Activated T-cell treated with anti-CD3 and anti-CD28 coated beads for 4 hours (primary cell): ENCODE measurements at places on chromosomes 7 and 10.

- DNase-seq = no peak
Observed at GRCh38 chr7:124603066-124603465, 162.5 kb downstream of the GPR37 start.

DNA sequence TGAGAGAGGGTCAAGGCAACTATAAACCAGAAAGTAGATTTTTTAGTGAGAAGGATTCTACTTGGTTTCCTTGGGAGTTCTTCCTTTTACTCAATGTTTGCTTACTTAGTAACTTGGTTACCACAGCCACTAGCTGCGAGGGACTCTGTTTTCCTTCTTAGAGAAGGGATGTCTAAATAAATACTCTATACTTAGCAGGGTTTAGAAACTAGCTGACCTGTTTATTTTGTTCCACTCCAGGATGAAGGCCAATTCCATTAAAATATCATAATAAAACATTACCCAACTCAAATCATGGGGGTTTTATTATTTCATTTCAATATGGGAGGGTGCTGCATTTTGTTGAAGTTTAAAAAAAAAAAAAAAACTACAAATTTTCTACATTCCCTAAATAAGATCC is 87.3 kb downstream of the PPP1R3A start:
- DNase-seq = no peak

GRCh38 chr10:63583909-63584724 is 62.9 kb downstream of the REEP3 start:
- DNase-seq = no peak

DNA sequence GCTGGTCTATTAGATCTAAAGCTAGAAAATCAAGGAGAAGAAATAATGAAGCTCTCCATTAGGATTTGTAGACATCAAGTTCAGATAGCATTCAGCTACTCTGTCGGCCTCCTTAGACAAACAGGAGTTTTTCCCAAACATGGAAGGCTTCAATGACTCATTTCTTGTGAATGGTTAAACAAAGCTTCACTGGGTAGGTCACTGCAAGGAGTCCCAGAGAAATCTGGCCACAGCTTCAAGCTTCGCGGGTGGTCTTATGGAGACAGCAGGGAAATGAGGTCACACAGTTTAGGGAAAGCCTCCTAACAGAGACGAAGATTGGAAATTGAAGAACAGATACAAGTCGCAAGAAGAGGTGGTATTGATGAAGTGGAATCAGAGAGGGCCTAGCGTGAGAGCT is 22.6 kb upstream of the LRRC72 start:
- no peak for DNase-seq

DNA sequence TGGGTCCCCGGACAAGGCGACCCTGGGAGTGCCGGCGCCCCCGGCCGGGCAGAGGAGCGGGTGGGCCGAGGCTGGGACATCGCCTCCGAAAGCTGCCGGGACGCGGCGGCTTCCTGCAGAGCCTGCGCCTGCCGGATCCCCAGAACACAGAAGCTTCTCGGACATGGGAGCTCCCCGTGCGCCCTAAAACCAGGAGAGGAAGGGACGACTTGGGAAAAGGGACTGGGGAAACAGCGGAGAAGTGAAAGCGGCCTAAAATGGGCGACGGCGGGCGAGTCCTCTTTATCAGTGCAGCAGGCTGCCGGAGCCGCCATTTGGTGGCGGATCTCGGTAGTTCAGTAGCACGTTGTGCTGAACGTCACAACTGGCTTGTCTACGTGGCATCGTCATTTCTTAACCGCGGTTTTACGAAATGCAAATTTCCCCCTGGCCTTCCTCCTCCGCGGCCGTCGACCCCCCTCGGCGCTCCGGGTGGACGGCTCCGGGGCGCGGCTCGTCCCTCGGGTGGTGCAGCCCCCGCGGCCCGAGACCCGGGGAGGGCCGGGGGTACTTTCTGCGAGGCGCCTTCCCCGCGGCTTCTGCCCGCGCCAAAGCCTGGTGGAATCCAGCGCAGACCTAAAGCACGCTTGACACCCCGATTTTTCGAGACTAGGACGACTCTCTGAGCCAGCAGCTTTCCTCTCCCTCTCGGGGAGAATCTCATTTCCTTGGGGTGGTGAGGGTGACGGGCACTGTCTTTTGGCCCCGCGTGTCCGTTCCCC is 9.9 kb upstream of the SPAG6 start:
- DNase-seq = peak; percentile 45

GRCh38 chr10:51377932-51378599 is 303.8 kb downstream of the PRKG1 start:
- no peak for DNase-seq

DNA sequence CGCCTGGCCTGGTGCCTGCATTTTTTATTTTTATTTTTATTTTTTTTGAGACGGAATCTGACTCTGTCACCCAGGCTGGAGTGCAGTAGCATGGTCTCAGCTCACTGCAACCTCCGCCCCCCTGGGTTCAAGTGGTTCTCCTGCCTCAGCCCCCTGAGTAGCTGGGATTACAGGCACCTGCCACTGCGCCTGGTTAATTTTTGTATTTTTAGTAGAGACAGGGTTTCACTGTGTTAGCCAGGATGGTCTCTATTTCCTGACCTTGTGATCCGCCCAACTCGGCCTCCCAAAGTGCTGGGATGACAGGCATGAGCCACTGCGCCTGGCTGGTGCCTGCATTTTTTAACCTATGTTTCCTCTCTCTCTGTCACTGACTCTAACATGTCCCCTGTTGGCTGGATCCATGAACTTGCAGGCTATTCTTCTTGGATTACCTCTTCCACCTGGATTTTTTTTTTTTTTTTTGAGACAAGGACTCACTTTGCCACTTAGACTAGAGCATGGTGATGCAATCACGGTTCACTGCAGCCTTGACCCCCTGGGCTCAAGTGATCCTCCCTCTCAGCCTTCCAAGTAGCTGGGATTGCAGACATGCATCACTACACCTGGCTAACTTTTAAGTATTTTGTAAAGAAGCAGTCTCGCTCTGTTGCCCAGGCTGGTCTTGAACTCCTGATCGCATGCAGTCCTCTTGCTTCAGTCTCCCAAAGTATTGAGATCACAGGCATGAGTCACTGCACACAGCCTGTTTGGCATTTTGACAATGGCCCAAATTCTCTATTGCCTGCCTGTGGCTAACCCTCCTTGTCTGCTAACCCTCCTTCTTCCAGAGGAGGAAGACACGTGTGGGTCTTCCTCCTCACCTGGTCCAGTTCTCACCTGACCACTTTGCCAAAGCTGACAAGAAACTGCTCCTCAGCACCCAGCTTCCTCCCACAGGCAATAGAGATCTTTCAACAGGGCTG is 23.0 kb upstream of the PRPF18 start:
- DNase-seq = no peak

GRCh38 chr10:63555330-63555729 is 34.1 kb downstream of the REEP3 start:
- DNase-seq = no peak

GRCh38 chr7:7236041-7236440 is 53.7 kb downstream of the C1GALT1 start:
- no peak for DNase-seq

DNA sequence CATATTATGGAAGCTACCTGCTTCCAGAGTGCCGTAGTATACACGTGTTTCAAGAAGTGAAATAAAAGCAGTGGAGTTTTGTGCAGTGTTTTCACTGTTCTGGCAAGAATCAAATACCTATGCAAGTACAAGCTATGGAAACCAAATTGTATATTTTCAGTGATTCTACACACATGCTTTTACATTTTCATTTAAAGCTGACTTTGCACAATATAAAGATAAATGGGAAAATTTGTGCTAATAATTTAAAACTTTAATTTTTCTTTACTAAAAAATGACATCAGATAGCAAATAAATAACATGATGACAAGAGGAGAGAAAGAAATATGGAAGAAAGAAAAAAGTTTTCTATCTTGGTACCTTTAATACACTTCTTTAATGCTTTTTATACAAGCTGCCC is 393.7 kb upstream of the NPVF start:
- no peak for DNase-seq

GRCh38 chr7:95951997-95952795 is 179.8 kb downstream of the DYNC1I1 start:
- DNase-seq = no peak

GRCh38 chr7:113639221-113639620 is 279.6 kb downstream of the PPP1R3A start:
- DNase-seq = no peak

DNA sequence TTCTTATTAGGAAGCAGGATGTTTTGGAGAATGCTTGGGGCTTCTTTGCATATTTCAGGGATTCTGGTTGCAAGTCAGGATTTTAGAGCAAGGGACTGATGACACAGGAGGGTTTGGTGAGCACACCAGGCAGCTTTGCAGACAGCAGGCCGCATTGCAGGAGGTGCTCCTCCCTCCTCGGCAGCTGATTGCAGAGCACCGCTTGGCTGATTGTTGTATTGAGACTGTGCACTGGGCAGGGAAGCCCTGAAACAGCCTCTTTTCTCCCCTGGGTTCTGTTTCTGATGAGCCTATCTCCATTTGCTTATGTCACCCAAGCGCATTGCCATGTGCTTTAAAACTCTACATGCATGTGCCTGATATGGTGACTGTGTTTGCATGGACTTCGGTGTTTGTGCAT is 769.6 kb downstream of the GRID1 start:
- no peak for DNase-seq

- no peak for DNase-seq
Observed at GRCh38 chr10:50404021-50404773, 152.9 kb upstream of the ASAH2 start.

DNA sequence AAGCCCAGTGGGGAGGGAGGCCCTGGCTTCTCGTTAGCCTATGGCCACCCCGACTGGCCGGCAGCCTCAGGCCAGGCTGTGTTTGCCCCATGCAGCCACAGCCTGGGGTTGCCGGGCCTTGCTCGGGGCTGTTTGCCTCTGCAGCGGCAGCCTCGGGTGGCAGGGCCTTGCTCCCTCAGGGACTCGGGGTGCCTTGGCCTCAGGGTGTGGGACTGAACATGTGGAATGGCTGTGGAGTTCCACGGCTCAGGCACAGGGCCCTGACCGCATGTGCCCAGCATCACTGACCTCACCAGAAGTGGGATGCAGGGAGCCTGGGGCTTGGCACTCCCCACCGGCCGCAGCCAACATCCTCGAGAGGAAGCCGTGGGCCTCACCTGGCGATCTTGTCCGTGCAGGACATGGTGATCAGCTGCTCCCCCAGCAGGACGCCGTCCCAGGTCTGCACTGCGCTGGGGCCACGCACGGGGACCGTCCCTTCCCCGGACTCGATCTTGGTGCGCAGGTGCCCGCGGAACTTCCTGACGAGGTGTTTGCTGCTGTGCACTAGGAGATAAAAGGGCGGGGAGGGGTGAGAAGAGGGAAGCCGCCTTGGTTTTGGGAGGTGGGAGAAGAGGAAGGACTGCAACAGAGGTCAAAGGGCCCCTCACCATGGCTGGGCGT is 160.5 kb downstream of the WDR37 start:
- DNase-seq = no peak

- DNase-seq = no peak
Observed at GRCh38 chr7:128108641-128109423, 77.6 kb upstream of the LRRC4 start.

DNA sequence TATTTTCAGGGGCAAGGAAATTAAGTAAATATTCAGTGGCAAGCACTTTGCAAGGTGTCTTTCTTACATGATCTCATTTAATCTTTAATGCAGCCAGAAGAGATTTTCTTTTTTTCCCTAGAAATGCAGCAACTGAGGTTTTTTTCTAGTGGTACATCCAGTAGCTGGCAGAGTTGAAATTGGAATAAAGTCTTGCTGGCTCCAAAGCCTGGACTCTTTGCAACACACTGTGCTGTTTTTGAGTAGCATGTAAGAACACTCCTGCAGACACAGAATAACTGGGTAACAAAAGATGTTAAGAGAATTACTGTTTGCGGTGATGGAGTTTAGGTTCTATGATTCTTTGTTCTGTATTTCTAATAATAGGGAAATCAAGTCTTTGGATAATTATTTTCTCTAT is 123.6 kb downstream of the PON1 start:
- DNase-seq = no peak

GRCh38 chr10:71493741-71494140 is 97.0 kb downstream of the CDH23 start:
- DNase-seq = no peak

DNA sequence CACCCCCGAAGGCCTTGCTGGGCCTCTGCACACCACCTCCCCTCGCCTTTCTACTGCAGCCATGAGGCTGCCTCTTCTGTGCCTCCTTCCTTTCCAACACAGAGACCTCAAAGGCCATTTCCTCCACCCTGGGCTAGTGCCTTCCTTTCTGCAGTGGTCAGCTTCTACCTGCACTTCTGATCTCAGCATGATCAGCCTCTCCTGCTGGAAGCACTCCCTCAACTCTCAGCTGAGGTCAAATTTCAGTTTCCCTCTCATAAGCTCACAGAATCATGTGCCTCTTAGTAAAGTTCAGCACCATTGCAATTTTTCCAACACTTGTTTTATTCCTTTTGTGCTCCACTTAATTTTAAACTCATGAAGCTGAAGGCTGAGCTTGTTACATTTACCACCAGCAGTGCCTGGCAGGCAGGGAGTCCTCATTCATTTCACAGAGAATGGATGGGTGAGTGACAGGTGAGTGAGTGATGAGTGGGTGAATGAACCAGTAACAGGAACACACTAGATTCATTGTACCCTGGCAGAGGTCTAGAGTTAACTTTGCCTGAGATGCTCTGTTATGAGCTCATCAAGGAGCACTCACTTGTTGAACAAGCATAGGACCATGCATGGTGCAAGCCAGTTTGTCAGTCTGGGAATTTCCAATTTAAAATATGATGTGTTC is 124.0 kb upstream of the PRSS58 start:
- no peak for DNase-seq

DNA sequence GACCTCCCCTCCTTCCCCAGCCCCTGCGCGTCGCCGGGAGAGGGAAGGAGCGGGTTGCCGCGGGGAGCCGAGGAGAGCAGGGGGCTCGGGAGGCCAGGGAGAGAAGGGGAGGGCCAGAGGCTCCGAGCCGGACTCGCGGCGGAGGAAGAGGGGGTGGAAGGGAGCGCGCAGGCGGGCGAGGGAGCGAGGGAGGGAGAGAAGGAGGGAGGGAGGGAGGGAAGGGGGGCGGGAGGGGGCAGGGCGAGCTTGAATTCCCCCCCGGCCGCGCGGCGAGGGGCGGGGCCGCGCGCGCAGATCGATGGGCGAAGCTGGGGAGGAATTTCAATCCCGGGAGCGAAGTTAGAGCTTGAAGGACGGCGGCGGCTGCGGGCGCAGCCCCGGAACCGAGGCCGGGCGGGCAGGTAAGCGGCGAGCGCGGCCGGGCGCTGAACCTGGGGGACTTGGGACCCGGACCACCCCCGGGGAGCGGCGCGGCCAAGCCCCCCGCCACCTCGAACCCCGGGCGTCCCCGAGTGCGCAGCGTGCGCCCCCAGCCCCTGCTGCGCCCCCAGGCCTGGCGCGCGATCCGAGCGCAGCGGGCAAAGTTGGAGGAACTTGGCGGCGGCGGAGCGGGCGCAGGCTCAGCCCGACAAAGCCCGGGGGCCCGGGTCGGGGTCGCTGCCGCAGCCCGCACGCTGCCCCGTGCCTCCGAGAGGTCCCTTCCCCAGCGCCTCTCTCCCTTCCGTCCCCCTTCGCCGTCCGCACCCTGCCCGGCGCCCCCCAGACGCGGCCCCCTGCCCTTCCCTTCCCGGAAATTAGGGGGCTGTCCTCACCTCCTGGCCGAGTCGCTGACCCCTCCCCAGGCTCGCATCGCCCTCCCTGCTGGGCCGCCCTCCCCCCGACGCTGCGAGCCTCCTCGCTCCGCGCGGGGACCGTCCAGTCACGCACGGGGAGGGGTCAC is at the start of gene ELFN1:
ELFN1 (plus strand) TSS at position 324 of the 940 bp plus-strand sequence. CDS start 74,320 bp downstream, outside the sequence.
- no peak for DNase-seq

- DNase-seq = no peak
Observed at GRCh38 chr7:128010391-128011127, 20.7 kb downstream of the LRRC4 start.

GRCh38 chr10:116802474-116802873 is 46.8 kb upstream of the ENO4 start:
- DNase-seq = no peak

GRCh38 chr7:2175091-2175490 is 57.7 kb downstream of the MAD1L1 start:
- DNase-seq = no peak

- no peak for DNase-seq
Observed at GRCh38 chr7:129055294-129055816, 444 bp upstream of the TNPO3 start.
